ENCODE measurements at places on chromosomes 7 and 10.
A peak's percentile ranks its signal among the peaks of the same experiment; 100 is the strongest.

- no peaks in the 10 kb centered on the region for H3K36me3 ChIP-seq
- peaks cover 3% of the 10 kb centered on the region for H3K27me3 ChIP-seq
- H3K4me3 ChIP-seq, result peak overlapping the region; percentile 21
- peak overlapping the region; percentile 60 for H3K27ac ChIP-seq
- peaks cover 73% of the 10 kb centered on the region for H3K4me1 ChIP-seq
- DNase-seq, result no peak
Observed at GRCh38 chr7:128108641-128109423, 77.6 kb upstream of the LRRC4 start.

GRCh38 chr10:11043446-11044127 lies 25.9 kb downstream of the CELF2 start:
- H3K4me1 ChIP-seq, result no peaks in the 10 kb centered on the region
- H3K27ac ChIP-seq, result no peak overlapping the region
- peaks cover 6% of the 10 kb centered on the region for H3K27me3 ChIP-seq
- no peak for DNase-seq
- no peak overlapping the region for H3K4me3 ChIP-seq

GRCh38 chr7:95899919-95900513 lies 127.7 kb downstream of the DYNC1I1 start:
- peaks cover 5% of the 10 kb centered on the region for H3K27me3 ChIP-seq
- no peaks in the 10 kb centered on the region for H3K4me1 ChIP-seq
- H3K27ac ChIP-seq, result no peak overlapping the region
- DNase-seq, result no peak

GRCh38 chr7:106015381-106016218 lies 52.5 kb downstream of the CDHR3 start:
- no peak overlapping the region for H3K27ac ChIP-seq
- H3K27me3 ChIP-seq, result peaks cover 4% of the 10 kb centered on the region
- H3K4me3 ChIP-seq, result no peak overlapping the region
- no peaks in the 10 kb centered on the region for H3K36me3 ChIP-seq

- no peaks in the 10 kb centered on the region for H3K4me1 ChIP-seq
- no peak overlapping the region for H3K27ac ChIP-seq
- no peaks in the 10 kb centered on the region for H3K36me3 ChIP-seq
- H3K27me3 ChIP-seq, result no peaks in the 10 kb centered on the region
- no peak for DNase-seq
- H3K4me3 ChIP-seq, result no peak overlapping the region
Observed at GRCh38 chr7:126203185-126203584, 1049.6 kb downstream of the GRM8 start.

All from activated naive CD8-positive, alpha-beta T cell treated with anti-CD3 and anti-CD28 coated beads, Interleukin-2, amount 50 U/mL, for 24 hours (primary cell).